ENCODE measurements at places on chromosomes 16 and 17. TPM values are rescaled to one million over a fixed set of nuclear protein-coding genes. Genes with fewer than 3 reads are reported as not detected.

GRCh38 chr16:22152316-22152715 lies 10.0 kb upstream of the SDR42E2 start:
- H3K27ac ChIP-seq: no peak overlapping the region
- no peaks in the 10 kb centered on the region for H3K36me3 ChIP-seq
- no peak for DNase-seq

- peaks cover 61% of the 10 kb centered on the region for H3K36me3 ChIP-seq
- no peak for DNase-seq
- no peaks in the 10 kb centered on the region for H3K27me3 ChIP-seq
- H3K4me3 ChIP-seq: no peak overlapping the region
- H3K27ac ChIP-seq: no peak overlapping the region
- no peaks in the 10 kb centered on the region for H3K4me1 ChIP-seq
These were observed 22.5 kb downstream of the HEATR3 start for GRCh38 chr16:50088302-50088701.

DNA sequence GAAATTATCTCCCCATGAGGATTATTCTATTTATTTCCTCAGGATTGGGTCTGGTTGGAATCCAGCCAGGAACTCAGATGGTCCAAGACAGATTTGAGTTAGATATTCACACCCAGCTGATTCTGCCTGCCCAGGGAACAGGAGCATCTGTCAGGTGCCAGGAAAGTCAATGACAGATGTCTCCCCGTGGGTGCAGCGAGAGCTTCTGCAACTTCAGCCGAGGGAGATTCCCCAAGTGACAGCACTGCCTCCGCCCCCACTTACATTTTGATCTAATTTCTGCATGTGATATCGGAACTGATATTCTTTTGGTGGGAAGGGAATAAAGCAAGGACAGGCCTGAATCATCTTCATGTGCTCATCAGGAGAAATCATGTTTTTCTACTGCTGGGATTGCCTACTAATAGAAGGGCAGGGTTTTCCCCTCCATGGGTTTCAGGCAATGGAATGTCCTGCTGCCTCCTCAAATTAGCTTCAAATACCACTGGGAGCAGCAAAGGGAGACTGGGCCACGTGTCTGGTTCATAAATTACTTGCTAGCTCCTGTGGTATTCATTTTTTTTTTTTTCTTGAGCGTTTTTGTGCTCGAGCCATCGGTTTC lies 15.7 kb upstream of the DHX8 start:
- H3K27ac ChIP-seq: no peak overlapping the region
- no peaks in the 10 kb centered on the region for H3K4me1 ChIP-seq
- H3K4me3 ChIP-seq: no peak overlapping the region
- H3K36me3 ChIP-seq: no peaks in the 10 kb centered on the region

- no peak overlapping the region for H3K27ac ChIP-seq
- H3K36me3 ChIP-seq: peaks cover 6% of the 10 kb centered on the region
- DNase-seq: no peak
- no peaks in the 10 kb centered on the region for H3K27me3 ChIP-seq
- H3K4me3 ChIP-seq: no peak overlapping the region
These were observed 36.5 kb downstream of the CPNE2 start for GRCh38 chr16:57128771-57129389.

DNA sequence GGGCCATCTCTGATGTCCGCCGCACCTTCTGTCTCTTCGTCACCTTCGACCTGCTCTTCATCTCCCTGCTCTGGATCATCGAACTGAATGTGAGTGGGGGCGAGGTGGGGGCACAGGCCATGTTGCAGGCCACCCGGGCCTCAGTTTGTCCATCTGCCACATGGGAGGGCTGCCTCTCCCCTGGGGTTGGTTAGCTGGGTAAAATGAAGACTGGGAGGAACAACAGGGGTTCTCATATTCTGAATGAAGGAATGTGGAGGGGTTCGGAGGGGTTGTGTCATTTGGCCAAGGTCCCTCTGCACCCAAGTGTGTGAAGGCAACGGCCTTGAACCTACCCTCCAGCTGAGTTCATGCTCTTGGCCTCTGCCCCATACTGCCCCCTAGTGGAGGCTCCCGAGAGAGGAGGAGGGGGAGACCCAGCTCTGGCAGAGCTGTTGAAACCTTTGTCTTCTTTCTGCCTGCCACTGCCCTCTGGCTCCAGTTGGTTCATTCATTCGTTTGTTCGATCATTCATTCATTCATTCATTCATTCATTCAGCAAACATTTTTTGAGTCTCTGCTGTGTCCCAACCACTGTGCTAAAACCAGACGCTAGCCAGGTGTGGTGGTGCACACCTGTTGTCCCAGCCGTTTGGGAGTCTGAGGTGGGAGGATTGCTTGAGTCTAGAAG lies 11.4 kb upstream of the TCAP start:
- peaks cover 13% of the 10 kb centered on the region for H3K36me3 ChIP-seq
- DNase-seq: no peak

GRCh38 chr16:88886420-88886844 lies 20.0 kb upstream of the PABPN1L start:
- H3K36me3 ChIP-seq: no peaks in the 10 kb centered on the region
- no peaks in the 10 kb centered on the region for H3K4me1 ChIP-seq
- H3K4me3 ChIP-seq: no peak overlapping the region
- H3K27ac ChIP-seq: no peak overlapping the region

GRCh38 chr17:80363518-80364090 lies 51.4 kb upstream of the ENDOV start:
- H3K4me1 ChIP-seq: no peaks in the 10 kb centered on the region
- H3K27me3 ChIP-seq: no peaks in the 10 kb centered on the region
- H3K36me3 ChIP-seq: peaks cover 96% of the 10 kb centered on the region

DNA sequence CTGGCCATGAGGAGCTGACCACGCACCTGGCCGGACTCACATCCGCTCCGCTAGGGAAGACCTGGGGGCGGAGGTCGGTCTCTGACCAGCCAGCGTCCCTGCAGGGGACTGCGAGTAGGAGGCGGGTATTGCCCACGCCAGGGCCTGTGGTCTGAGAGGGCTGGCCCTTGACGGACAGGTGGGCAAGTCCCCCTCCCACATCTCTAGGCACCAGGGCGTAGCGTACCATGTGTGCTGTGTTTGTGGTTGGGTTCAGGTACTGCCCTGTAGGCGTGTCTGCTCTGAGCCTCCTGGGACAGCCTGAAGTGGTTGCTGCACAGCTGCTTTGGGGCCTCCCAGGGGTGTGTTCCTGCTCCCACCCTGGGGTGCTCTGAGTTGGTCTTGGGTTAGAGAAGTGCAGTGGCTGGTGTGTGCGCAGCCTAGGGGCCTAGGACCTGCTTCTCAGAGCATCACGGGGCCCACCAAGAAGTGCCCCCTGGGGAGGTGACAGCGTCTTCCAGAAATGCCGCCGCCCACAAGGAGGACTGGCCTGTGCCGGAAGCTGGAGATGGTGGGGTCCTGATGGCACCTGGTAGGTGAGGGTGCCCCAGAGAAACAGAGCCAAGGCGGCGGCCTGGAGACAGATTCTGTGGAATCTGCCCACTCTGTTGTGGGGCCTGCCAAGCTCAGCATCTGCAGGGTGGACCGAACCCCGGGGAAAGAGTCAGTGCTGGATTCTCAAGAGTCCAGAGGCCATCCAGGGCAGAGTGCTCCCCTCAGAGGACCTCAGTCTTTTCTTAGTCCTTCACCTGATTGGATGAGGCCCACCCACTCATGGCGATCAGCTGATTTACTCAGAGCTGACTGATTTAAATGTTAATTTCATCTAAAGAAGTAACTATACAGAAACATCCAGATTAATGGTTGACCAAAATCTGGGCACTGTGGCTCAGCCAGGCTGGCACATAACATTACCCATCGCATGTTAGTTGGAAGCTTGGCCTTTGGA lies 48.3 kb downstream of the WDR45B start:
- no peak overlapping the region for H3K27ac ChIP-seq
- DNase-seq: no peak
- H3K36me3 ChIP-seq: peaks cover 73% of the 10 kb centered on the region
- no peak overlapping the region for H3K4me3 ChIP-seq
- H3K4me1 ChIP-seq: no peaks in the 10 kb centered on the region

DNA sequence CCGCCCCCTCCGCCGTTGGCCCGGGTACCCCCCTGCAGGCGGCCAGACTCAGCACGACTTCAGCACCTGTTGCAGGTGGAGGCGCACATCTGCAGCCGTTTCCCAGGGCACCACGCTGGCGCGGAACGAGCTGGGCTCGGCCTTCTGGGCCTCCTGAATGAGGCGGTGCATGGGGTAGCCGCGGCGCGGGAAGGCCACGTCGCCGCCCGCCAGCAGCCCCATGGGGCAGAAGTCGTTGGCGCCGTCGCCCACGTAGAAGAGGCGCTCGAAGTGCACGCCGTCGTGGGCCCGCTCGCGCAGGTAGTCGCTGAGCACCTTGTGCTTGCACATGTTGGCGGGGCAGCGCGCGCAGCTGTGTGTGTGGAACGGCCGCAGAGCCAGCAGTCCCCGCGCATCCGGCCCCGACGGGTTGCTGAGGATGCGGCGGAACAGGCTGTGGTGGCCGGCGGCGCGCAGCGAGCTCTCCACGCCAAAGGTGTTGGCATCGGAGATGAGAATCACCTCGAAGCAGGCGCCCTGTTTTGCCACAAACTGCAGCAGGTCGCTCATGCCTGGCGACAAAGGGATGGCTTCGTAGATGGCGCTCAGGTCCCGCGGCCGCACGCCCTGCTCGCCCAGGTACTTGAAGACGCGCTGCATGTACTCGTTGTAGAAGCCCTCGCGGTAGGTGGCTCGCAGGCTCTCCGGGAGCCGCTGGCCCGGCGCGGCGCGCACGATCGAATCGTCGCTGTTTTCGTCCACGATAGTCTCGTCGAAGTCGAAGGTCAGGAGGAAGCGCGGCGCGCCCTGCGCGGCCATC lies 6.2 kb downstream of the PHOSPHO1 start:
- no peaks in the 10 kb centered on the region for H3K36me3 ChIP-seq
- H3K27me3 ChIP-seq: peaks cover 3% of the 10 kb centered on the region
- peak overlapping the region; percentile 30 for H3K4me3 ChIP-seq
- H3K4me1 ChIP-seq: no peaks in the 10 kb centered on the region

- H3K4me1 ChIP-seq: peaks cover 5% of the 10 kb centered on the region
- H3K27me3 ChIP-seq: no peaks in the 10 kb centered on the region
- no peak overlapping the region for H3K27ac ChIP-seq
- no peaks in the 10 kb centered on the region for H3K36me3 ChIP-seq
- no peak for DNase-seq
These were observed 4.9 kb upstream of the PSMD7 start for GRCh38 chr16:74291577-74292208.

GRCh38 chr17:36890398-36891168 lies 46.7 kb upstream of the LHX1 start:
- no peaks in the 10 kb centered on the region for H3K36me3 ChIP-seq
- DNase-seq: no peak
- no peak overlapping the region for H3K4me3 ChIP-seq

DNA sequence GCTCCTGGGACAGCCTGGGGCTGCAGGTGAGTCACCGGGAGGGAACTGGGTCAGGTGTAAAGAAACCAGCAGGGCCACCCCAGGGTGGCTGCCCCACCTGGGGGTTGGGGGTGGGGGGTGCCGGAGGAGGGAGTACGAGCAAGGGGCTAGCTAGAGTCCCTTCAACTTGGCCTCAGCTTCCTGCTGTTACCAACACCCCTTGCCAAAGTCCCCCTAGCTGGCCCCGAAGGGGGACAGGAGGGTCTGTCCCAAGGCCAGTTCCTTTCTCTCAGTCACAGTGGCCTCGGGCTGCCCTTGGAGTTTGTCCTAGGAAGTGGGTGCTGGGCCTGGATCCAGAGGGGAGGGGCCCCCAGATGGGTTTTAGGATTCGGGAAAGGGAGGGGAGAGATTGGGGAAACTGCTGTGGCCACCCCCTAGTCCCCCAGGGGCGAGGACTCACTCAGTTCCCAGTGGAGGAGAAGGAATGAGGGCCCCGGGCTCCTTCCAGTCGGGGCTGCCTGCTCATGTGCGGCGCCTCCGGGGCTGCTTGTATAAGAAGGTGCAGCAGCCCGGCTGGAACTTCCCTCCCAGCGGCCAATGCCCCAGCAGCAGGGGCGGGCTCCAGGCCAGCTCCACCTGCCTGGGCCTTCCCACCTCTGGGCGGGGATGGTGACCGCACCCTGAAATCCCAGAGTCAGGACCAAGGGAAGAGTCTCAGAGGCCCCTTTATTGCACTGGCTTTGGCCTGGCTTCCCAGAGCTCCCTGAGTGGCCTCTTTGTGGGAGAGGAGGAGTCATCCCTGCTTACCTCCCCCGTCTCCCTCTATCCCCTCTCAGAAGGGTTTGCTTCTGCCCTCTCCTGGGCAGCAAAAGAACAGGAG lies 7.3 kb downstream of the ARHGAP27 start:
- DNase-seq: no peak
- H3K36me3 ChIP-seq: no peaks in the 10 kb centered on the region
- no peak overlapping the region for H3K27ac ChIP-seq
- H3K4me3 ChIP-seq: no peak overlapping the region
- peaks cover 5% of the 10 kb centered on the region for H3K27me3 ChIP-seq

DNA sequence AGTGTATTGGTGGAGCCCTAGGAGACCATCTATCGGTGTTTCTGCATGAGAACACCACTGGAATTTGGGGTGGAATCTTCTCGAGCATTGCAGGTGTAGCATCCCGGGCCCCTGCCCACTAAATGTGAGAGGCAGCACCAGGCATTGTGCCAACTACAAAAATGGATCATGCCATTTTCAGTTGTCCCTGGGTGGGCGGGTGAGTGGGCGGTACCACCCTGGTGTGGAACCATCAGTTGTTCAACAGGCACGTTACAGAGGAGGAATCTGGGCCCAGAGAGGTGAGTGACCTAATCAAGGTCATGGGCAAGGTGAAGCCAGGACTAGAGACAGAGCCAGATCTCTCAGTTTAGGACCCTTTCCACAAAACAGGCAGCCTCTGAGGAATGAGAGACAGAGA lies 8.8 kb downstream of the PIPOX start:
- H3K27ac ChIP-seq: no peak overlapping the region
- no peaks in the 10 kb centered on the region for H3K4me1 ChIP-seq
- H3K36me3 ChIP-seq: no peaks in the 10 kb centered on the region
- DNase-seq: no peak
- H3K4me3 ChIP-seq: no peak overlapping the region
- H3K27me3 ChIP-seq: no peaks in the 10 kb centered on the region

- no peak for DNase-seq
- no peaks in the 10 kb centered on the region for H3K36me3 ChIP-seq
- H3K4me1 ChIP-seq: no peaks in the 10 kb centered on the region
- H3K27ac ChIP-seq: no peak overlapping the region
These were observed 117.1 kb upstream of the ZNF750 start for GRCh38 chr17:82956726-82957468.

GRCh38 chr16:56120447-56121155 lies 70.7 kb upstream of the GNAO1 start:
- no peaks in the 10 kb centered on the region for H3K36me3 ChIP-seq
- no peak overlapping the region for H3K27ac ChIP-seq
- H3K4me3 ChIP-seq: no peak overlapping the region
- H3K27me3 ChIP-seq: no peaks in the 10 kb centered on the region

- H3K36me3 ChIP-seq: no peaks in the 10 kb centered on the region
- no peak overlapping the region for H3K4me3 ChIP-seq
- H3K27me3 ChIP-seq: no peaks in the 10 kb centered on the region
- H3K27ac ChIP-seq: no peak overlapping the region
These were observed 48.0 kb downstream of the SHCBP1 start for GRCh38 chr16:46573008-46573833.

GRCh38 chr16:11316331-11317015 lies 28.8 kb upstream of the RMI2 start:
- no peak overlapping the region for H3K4me3 ChIP-seq
- no peaks in the 10 kb centered on the region for H3K36me3 ChIP-seq
- H3K27me3 ChIP-seq: no peaks in the 10 kb centered on the region
- no peak for DNase-seq
- no peak overlapping the region for H3K27ac ChIP-seq

Gene CARD14
- 1.1 TPM for total RNA-seq

Gene RNF222
- total RNA-seq: not detected

All from ascending aorta (tissue), 2 donors.